Fibroblast of skin of left quadriceps (primary cell): ENCODE measurements at places on chromosomes 13 and 19.

DNA sequence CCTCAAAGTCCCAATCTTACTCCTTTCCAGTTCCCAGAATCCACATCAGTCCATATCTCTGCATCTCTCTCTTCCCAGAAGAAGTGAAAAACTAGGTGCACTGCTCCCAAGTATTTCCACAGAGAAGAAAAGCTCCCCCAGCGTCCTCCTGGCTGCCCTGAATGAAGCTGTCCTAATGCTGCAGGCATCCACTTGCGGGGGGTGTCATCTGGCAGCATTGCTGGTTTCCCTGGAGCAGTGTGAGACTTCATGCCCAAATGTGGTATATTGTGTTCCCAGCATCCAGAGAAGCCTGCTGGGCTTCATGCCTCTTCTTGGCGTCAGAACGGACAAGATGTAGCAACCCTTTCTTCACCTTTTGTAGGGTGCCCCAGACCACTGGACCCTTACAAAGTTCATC lies 32.9 kb upstream of the ARHGEF7 start:
- no peak for DNase-seq

DNA sequence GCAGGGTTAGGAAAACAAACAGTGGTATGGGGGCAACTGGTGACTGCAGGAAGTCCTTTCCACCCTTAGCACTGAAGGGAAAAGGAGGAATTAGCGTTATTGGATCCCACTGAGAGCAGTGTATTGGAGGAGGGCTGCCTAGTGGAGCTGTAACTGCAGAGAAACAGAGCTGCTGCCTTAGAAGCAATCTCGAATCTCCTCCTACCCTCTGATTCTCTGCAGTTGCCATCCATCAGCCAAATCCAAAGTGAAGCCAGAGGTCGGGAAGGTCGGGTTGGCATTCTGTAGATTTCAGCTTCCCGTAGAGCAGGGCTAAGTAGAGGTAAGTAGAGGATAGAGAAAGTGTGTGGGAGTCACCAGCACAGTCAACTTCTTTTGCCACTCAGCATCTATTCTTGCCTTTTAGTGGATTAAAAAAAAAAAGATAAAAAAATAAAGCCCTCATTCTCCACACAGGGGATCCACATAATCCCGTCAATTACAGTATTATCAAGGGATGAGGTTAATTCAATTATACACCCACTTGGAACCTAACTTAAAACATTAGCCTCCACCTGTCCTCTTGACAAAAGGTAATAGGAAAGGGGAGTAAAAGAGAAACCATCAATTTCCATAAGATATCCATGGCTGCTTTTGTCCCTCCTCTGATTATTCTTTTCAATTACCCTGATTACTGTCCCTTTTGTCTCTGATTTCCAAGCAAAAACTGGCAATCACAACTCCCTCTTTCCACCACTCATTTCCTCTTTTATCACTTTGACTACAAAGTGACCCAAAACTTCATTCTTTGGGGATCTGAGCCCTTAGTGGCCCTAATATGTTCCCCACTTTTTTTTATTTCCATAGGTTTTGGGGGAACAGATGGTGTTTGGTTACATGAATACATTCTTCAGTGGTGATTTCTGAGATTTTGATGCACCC lies 234.7 kb downstream of the RBM26 start:
- no peak for DNase-seq

- DNase-seq, result no peak
These were observed 855 bp downstream of the UNC13A start for GRCh38 chr19:17687141-17687856.

GRCh38 chr19:3818466-3818865 lies 32.3 kb upstream of the MATK start:
- DNase-seq, result no peak

DNA sequence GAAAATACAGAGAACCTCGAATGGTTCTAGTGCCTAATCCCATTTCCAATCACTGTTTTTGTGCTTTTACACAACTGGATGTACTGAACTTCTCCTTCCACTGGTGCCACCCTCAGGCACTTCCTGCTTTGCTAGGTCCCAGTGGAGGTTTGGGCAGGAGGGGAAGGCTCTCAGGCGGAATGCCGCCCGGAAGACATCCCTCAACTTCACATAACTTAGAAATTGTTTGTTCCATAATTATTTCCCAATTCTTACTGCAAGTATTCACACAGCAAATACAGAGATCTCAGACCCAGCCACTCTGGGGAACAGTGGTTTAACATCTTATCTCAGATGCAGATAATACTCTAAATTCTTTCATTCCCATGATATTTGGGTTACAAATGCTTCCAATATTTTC lies 195.7 kb upstream of the IPO5 start:
- DNase-seq, result peak; percentile 22

- no peak for DNase-seq
These were observed 19.4 kb upstream of the KLF5 start for GRCh38 chr13:73039201-73040108.

GRCh38 chr19:55485439-55486011 lies 537 bp downstream of the NAT14 start:
- DNase-seq, result no peak

DNA sequence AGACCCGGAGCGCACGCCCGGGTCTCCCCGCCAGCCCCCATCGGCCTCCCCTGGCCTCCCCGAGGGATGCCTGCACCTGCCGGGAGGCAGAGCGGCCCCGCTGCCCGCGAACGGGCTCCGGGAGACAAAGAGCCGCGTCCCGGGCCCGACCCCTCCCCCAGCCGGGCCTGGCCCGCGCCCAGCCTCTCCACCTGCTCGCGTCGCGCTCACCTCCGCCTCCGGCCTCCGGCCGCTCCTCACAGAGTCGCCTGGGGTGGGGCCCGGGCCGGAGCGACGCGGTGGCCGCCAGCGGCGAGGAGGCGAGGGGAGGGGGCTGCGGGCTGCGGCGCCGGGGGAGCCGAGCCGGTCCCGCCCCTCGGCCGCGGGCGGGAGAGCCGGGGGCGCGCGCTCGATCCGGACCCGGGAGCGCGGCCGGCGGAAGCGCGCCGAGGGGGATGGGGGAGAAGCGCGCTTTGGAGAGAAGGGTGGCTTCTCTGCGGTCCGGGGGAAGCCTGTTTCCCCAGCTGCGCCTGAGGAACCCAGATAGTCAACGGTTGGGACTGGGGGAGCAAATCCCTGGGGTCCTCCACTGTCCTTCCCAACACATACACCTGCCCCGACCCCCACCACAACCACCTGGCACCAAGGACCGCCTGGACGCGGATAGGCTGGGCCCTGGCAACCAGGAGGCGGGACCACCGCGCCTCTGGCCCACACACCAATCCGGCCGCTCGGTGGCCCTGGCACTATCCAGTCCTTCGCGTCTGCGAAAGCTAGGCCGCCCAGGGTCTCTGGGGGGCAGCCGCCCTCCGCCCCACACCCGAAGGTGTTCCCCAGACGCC lies at the start of gene PRR36:
TSS of gene PRR36 (minus strand) at position 315 of the 821 bp plus-strand sequence. CDS start 701 bp downstream, outside the sequence.
- DNase-seq, result no peak
